Daoy (cell line): ENCODE measurements at places on chromosomes 1 and 21. TPM values are rescaled to one million over a fixed set of nuclear protein-coding genes. Genes with fewer than 3 reads are reported as not detected.
A peak's percentile ranks its signal among the peaks of the same experiment; 100 is the strongest.

DNA sequence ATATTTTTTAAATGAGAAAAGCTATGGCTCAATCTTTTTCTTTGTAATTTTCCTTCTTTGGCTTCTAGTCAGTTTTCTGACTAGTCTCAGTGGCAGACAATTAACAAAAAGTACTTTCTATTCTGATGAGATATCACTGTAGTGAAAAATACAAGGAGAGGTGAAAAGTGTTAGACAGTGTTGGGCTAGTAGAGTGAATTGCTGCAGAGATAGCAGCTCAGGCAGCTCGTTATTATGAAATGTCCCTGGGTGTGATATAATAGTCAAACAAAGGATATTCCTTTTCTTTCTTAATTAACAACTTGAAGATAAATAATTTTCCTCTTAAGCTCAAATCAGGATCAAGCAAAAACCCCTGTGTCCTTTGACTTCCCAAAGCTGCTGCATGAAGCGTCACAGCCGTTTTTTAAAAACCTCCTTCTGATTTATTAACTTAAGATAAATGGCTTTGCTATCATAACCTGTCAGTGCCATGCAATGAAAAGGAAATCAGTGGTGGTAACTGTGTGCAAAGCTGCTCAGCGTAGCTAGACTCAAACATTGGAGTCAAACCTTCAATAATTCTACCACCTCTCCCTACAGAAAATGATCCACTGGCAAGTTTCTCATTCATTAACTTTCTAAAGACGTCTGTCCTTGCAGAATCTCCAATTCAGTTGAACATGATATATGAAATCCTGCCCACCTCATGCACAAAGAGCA is 646.6 kb upstream of the PTBP2 start:
- DNase-seq = no peak

DNA sequence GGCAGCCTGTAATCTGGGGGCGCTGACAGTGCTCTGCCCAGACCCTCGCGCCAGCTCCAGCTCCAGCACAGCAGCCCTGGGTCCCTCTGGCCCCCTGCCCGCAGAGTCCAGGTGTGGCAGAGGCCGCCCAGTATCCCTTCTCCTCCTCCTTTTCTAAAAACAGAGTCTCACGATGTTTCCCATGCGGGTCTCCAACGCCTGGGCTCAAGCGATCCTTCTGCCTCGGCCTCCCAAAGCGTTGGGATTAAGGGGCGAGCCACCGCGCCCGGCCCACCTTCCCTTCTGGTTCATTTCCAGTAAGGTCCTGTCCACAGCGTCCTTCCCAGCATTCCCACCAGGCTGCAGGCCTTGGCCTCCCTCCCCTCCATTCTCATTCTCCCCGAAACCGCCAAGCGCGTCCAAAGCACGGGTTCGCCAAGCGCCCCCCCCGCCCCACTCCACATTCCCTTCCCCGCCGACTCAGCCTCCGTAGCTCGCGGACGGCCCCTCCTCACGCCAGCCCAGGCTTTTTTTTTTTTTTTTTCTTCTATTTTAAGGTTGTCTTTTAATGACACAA is 2.0 kb upstream of the PCBP3 start:
- DNase-seq = peak; percentile 9

The SLC44A3 gene
- total RNA-seq = 0.09 and 0.80 TPM in 2 replicates

The C4BPB gene
- total RNA-seq = 0.29 TPM in 1 of 2 replicates, not detected in the other

GRCh38 chr21:46356494-46357334 is 32.8 kb downstream of the PCNT start:
- no peak for DNase-seq

GRCh38 chr1:193799948-193800690 is 613.7 kb upstream of the B3GALT2 start:
- DNase-seq = no peak

DNA sequence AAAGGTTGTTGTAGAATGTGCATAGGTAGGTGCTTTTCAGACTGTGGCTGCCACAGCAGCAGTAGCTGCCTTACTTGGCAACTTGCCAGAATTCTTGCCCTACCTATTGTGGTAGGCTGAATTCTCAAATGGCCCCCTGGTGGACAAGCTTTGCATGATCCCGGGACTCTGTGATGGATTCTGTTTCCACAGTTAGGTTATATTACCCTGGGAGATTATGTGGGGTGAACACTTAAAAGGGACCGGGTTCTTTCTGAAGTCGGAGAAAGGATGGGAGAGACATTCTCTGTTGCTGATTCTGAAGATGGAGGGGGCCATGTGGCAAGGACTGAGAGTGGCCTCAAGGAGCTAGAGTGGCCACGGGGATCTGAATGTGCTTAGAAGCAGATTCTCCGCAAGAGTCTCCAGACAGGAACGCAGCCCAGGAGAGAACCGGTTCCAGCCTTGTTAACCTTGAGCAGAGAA is 32.1 kb upstream of the KCNE1 start:
- peak; percentile 82 for DNase-seq

DNA sequence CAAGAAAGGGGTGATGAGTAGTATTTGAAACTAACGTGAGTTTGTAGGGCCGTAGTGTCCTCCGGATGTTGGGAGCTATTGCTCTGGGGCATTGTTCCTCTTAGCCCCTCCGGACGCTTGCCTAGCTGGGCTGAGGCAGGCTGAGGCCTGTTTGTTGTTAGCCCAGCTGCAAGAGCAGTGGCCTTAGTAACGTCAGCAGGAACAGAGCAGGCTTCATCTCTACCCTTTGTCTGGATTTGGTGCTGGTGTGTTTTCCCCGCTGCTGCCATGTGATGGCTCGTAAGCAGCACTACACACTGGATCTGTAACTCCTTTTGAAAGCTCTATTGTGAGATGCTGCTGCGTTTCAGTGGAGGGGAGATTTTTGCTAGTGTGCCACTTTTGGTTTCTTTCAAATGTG is 57.6 kb downstream of the DNM3 start:
- DNase-seq = peak; percentile 12
